ENCODE measurements at places on chromosomes 11 and 22. TPM values are rescaled to one million over a fixed set of nuclear protein-coding genes. Genes with fewer than 3 reads are reported as not detected.
A peak's percentile ranks its signal among the peaks of the same experiment; 100 is the strongest.

- H3K4me1 ChIP-seq, result peaks cover 5% of the 10 kb centered on the region
- H3K4me3 ChIP-seq, result peak overlapping the region; percentile 80
- peak overlapping the region; percentile 84 for H3K27ac ChIP-seq
- no peak for DNase-seq
Observed at GRCh38 chr11:3056296-3057068, 741 bp downstream of the CARS1 start.

DNA sequence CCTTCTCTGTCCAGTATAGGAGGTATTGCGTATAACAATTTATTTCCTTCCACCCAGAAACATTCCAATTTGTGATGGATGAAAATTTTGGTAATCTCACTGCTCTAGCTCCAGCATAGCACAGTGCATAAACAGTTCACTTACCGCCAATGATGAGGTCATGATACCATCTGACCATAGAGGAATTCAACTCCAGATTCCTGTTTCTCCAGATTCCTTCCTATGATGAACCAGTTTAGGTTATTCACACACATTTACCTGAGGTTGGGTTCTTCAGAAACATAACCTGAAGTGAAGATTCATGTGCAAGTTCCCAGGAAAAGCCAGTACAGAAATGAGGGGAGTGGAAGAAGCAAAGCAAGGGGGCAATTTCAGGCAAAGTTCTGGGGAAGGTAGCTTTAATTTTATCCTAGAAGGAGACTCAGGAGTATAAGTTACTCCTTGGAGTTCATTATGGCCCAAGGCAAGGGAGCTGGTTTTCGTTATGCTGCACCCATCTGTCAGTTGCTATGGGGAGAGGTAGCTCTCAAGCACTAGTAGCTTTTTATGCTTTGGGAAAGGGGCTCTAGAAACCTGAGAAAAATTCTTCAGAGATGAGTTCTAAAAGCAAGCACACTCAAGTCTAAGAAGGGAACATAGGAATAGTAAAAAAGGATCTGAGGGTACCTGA is 121.6 kb downstream of the CASP12 start:
- no peaks in the 10 kb centered on the region for H3K36me3 ChIP-seq
- no peak overlapping the region for H3K4me3 ChIP-seq
- H3K27ac ChIP-seq, result no peak overlapping the region
- H3K27me3 ChIP-seq, result no peaks in the 10 kb centered on the region
- H3K4me1 ChIP-seq, result no peaks in the 10 kb centered on the region
- DNase-seq, result no peak

GRCh38 chr22:36814801-36815200 is 2.0 kb downstream of the PVALB start:
- no peak overlapping the region for H3K4me3 ChIP-seq
- no peak for DNase-seq
- H3K4me1 ChIP-seq, result peaks cover 15% of the 10 kb centered on the region
- H3K36me3 ChIP-seq, result no peaks in the 10 kb centered on the region

DNA sequence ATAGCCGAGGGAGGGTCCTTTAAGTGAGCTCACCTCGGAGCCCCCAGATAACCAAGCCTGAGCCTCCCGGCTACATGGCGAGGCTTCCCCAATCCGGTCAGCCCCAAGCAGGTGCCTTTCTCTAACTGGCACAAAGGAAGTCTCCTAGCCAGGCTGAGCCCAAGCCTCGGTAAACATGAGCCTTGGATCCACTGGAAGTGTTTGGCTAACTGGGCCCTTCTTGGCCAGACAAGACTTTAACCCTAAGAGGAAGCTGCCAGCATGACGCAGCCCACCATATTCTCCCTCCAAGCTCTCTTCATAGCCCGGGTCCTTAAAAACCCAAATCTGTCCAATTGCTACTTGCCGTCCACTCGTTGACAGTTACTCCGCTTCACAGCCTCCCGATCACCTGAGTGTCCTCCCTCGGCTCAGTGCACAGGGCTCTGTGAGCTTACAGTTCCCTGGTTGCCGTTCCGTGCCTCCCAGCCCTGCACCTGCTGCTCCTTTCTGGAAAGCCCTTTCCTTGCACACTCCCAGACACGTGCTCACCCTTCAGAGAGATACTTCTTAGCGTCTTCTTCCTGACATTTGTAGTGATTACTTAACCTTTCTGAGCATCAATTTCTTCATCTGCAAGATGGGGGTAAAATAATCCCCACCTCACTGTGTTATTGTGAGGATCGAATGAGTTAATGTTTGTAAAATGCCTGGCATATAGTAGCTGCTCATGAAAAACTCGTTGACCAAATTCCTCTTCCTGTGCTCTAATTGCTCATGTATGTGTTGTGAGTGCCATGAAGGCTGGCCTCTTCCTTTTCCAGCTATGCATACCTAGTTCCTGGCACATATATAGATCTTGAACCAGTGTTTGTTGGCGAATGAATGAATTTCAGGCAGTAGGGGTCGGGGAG is 25.6 kb downstream of the TXN2 start:
- H3K4me1 ChIP-seq, result peaks cover 63% of the 10 kb centered on the region
- H3K27ac ChIP-seq, result peak overlapping the region; percentile 97
- no peaks in the 10 kb centered on the region for H3K27me3 ChIP-seq
- peak overlapping the region; percentile 58 for H3K4me3 ChIP-seq

DNA sequence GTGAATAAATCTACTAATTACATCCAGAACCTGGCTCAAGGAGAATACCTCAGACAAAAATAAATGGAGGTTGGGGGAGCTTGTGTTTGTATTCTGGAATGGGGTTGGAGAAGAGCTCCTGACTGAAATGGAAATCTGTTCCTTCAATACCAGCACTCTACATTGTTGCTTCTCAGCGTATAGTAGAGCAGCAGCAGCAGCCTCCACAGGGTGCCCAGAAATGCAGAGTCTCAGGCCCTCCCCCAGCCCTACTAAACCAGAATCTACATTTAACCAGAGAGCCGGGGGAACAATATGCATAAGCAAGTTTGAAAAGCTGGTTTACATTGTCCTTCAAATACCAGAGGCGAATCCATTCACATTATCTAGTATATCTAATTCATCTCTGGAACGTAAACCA is 474.8 kb downstream of the NTM start:
- H3K36me3 ChIP-seq, result no peaks in the 10 kb centered on the region
- H3K4me3 ChIP-seq, result no peak overlapping the region
- peaks cover 6% of the 10 kb centered on the region for H3K27me3 ChIP-seq
- no peak overlapping the region for H3K27ac ChIP-seq
- DNase-seq, result no peak

DNA sequence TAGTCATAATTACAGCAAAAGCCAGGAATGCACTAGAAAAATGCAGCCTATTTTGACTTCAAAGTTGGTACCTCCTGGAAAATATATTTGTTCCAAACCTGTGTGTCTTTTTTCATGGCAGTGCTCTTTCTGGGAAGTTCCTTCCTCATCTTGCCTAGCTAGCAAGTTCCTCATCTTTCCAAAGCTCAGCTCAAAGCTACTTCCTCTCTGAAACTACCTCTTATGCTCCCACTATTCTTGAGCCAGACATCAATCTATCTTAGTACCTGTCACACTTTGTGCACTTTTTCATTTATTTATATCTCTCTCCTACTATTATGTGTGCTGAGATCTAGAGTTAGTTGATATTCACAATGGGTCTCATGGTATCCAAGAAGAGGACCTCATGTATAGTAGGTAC is 191.6 kb upstream of the CCDC90B start:
- H3K4me3 ChIP-seq, result no peak overlapping the region
- no peaks in the 10 kb centered on the region for H3K4me1 ChIP-seq
- no peak for DNase-seq
- H3K27me3 ChIP-seq, result no peaks in the 10 kb centered on the region
- H3K36me3 ChIP-seq, result no peaks in the 10 kb centered on the region

GRCh38 chr11:64060861-64061444 is 25.2 kb downstream of the FLRT1 start:
- H3K4me3 ChIP-seq, result peak overlapping the region; percentile 48
- no peak overlapping the region for H3K27ac ChIP-seq
- peaks cover 32% of the 10 kb centered on the region for H3K27me3 ChIP-seq

C22orf15 gene
- total RNA-seq, result not detected

SAAL1 gene
- 6.1 TPM for total RNA-seq

GPR83 gene
- 0.32 TPM for total RNA-seq

GRCh38 chr22:36619797-36620399 is 83.7 kb downstream of the CACNG2 start:
- no peaks in the 10 kb centered on the region for H3K36me3 ChIP-seq
- H3K27ac ChIP-seq, result no peak overlapping the region
- H3K4me1 ChIP-seq, result no peaks in the 10 kb centered on the region
- peaks cover 32% of the 10 kb centered on the region for H3K27me3 ChIP-seq

DNA sequence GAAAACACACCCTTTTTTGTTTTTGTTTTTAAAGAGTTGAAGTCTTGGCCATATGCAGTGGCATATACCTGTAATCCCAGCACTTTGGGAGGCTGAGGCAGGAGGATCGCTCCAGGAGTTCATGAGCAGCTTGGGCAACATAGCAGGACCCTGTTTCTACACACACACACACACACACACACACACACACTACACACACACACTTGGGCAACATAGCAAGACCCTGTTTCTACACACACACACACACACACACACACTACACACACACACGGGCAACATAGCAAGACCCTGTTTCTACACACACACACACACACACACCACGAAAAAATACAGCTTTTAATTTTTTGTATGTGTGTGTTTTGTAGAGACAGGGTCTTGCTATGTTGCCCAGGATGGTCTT is 54.5 kb downstream of the HIPK3 start:
- H3K27ac ChIP-seq, result no peak overlapping the region
- no peak for DNase-seq
- H3K4me3 ChIP-seq, result no peak overlapping the region

ROBO4 gene
- total RNA-seq, result 19.2 TPM

DNA sequence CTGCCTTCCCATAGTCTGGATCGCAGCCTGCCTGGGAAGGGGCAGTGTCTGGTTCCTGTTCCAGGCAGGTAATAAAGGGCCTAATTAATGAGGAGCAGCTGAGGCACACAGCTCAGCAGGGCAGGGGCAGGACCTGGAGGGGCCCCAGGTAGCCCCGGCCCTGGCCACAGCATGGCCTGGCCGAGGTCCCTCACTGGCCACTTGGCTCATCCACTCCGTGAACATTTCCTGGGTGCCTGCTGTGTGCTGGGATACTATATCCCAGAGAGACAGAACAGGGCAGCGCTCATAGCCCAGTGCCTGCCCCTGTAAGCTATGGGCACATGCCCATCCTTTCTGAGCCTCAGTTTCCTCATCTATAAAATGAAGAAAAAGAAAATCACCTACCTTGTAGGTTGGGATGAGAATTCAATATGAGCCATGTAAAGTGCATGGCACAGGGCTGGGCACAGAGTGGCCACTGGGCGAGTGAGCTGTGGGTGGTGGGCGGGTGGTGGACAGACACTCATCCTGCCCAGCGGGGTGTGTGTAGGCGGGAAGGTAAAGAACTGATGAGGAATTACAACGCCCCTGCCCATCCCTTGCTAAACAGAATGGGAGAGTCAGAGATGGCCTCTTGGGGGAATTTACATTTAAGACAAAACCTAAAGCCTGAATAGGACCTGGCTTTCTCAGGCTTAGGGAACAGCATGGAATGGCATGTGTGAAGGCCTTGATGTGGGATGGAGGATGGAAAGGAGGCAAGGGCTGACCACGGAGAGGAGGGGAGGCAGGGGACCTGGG is 9.2 kb downstream of the MYRF start:
- no peak for DNase-seq
- H3K27me3 ChIP-seq, result no peaks in the 10 kb centered on the region
- no peaks in the 10 kb centered on the region for H3K4me1 ChIP-seq
- H3K27ac ChIP-seq, result no peak overlapping the region

GRCh38 chr22:49305214-49305965 is 522.3 kb downstream of the BRD1 start:
- H3K4me1 ChIP-seq, result no peaks in the 10 kb centered on the region
- H3K27me3 ChIP-seq, result peaks cover 27% of the 10 kb centered on the region
- peak; percentile 73 for DNase-seq
- no peak overlapping the region for H3K4me3 ChIP-seq
- H3K36me3 ChIP-seq, result no peaks in the 10 kb centered on the region
- H3K27ac ChIP-seq, result no peak overlapping the region

- no peak for DNase-seq
- peaks cover 14% of the 10 kb centered on the region for H3K4me1 ChIP-seq
- H3K36me3 ChIP-seq, result peaks cover 94% of the 10 kb centered on the region
- no peak overlapping the region for H3K4me3 ChIP-seq
- no peak overlapping the region for H3K27ac ChIP-seq
- H3K27me3 ChIP-seq, result no peaks in the 10 kb centered on the region
Observed at GRCh38 chr11:33068611-33069340, 29.4 kb downstream of the TCP11L1 start.

DNA sequence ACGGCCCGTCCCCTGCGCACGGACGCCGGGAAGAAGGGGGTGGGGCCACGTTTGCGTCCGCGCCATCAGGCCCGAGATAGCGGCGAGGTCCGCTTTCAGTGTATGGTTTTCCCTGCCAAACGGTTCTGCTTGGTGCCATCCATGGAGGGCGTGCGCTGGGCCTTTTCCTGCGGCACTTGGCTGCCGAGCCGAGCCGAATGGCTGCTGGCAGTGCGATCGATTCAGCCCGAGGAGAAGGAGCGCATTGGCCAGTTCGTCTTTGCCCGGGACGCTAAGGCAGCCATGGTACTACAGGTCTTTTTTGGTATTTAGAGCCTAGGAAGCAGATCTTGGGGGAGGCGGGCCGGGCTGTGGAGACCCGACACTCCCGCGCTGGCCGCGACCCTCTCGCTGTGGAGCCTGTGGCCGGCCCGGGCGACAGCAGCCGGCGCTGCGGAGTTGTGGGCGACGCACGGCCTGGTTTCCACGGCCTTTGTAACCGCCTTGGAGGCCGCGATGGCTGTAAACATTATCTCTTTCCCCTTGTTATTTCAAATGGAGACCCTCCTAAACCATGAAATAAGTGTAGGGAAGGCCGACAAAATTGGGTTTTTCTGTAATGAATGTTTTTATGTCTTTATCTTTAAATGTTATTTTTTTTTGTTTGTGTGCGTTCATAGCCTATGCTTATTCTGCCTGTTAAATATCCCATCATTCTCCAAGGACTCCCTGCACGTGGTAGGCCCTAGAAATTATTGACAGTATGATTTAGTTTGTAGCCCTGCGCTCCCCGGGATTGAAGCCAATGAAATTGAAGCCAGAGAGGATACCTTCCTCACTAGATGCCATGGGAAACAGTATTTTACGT is at the start of gene AASDHPPT:
AASDHPPT (plus strand) TSS at position 54 of the 847 bp plus-strand sequence; CDS start at position 103, 49 bp downstream.
- no peaks in the 10 kb centered on the region for H3K27me3 ChIP-seq
- H3K4me1 ChIP-seq, result peaks cover 57% of the 10 kb centered on the region
- no peak for DNase-seq
- no peaks in the 10 kb centered on the region for H3K36me3 ChIP-seq
- H3K4me3 ChIP-seq, result peak within 1 kb of the TSS; percentile 76

DNA sequence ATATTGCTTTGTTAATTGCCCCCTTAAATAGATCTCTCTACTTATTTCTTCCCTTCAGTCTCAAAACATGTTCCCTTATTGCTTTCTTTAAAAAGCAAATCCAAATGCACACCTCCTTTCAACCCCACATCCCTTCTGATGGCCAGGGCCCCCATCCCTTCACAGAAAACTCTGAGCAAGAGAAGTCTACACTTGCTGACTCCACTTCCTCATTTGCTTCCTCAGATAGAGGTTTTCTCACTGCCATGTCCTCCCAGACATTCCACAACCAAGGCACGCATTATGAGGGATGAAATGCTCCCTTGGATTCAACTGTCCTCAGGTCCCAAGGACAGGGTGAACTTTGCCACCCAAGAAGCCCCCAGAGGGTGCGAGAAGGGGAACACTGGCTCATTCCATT is 43.1 kb downstream of the CSNK2A3 start:
- DNase-seq, result no peak
- no peak overlapping the region for H3K27ac ChIP-seq

GRCh38 chr11:65104628-65105027 is 7.0 kb upstream of the TM7SF2 start:
- DNase-seq, result no peak
- H3K27me3 ChIP-seq, result no peaks in the 10 kb centered on the region
- peak overlapping the region; percentile 61 for H3K27ac ChIP-seq
- peaks cover 3% of the 10 kb centered on the region for H3K36me3 ChIP-seq
- peaks cover 17% of the 10 kb centered on the region for H3K4me1 ChIP-seq
- H3K4me3 ChIP-seq, result no peak overlapping the region

Measured in heart right ventricle (tissue), 16 donors.